Dermis microvascular lymphatic vessel endothelial cell (primary cell): ENCODE measurements at places on chromosomes 11 and 22.

- no peak for DNase-seq
Observed at GRCh38 chr11:68002938-68003845, 705 bp downstream of the UNC93B1 start.

- peak; percentile 69 for DNase-seq
Observed at GRCh38 chr11:36487619-36488018, 22.5 kb downstream of the TRAF6 start.

DNA sequence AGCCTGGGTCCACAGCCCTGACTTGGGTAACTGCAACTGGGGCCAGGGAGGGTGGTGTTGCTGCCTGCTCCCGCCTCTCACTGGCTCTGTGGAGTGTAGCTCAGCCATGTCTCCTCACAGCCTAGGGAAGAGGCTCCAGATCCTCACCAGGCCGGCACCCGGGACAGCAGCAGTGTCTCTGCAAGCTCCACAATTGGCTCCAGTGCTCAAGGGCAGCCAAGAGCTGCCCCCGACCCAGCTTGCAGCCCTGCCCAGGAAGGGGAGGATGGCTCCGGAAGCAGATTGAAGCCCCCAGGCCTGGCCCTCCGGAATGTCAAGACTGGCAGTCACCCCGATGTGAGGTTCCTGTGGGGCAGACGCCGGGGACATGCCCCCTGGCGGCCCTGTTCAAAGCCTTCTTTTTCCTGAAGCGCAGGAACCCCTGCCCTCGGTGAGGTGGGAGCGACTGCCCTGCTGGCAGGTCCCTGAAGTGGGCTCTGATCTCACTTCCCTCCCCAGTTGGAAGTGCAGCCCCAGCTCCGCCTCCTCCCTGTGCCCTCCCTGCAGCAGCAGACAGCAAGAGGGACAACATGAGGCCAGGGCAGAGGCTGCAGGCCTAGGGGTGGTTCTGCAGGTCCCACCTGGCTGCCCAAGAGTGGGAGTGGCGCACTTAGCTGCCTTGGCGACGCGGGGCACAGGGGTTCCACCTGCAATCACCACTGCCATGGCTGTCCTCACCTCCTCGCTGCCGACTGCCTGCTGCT lies 816.2 kb upstream of the LUZP2 start:
- no peak for DNase-seq

DNA sequence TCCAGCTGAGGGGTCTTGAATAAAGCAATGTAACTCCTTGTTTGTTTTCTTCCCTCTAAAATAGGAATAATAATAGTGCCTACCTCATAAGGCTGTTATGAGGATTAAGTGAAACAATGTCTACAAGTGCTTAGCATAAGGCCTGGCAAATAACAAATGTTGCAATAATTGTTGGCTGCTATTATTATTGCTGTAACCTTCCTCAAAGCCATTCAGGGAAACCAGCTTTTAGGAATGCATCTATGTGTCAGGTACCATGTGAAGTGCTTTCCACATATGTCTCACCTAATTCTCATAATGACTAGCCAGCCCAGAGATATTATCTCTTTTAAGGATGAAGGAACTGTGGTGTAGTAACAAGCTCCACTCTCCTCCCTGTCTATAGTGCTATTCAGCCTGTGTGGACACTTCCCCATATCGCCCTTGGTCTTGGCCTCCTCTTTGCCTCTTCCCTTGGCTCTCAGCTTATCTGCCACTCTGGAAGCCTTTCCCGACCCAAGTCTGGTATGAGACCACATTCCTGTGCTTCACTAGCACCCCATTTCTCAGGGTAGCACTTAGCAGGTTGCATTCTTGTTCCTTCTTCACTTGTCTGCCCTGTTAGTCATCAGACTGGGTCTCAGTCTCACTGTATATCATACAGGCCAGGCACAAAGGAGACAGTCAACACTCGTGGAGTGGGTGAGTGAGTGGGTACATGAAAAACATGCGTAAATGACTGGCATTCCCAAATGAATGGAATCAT lies 23.8 kb downstream of the CSNK2A3 start:
- DNase-seq: no peak

GRCh38 chr11:12090761-12091258 lies 19.6 kb upstream of the MICAL2 start:
- DNase-seq: no peak

- peak; percentile 53 for DNase-seq
Observed at GRCh38 chr11:78801161-78801884, 226.7 kb upstream of the NARS2 start.

GRCh38 chr22:20424932-20425565 lies 12.6 kb downstream of the SCARF2 start:
- DNase-seq: peak; percentile 29

DNA sequence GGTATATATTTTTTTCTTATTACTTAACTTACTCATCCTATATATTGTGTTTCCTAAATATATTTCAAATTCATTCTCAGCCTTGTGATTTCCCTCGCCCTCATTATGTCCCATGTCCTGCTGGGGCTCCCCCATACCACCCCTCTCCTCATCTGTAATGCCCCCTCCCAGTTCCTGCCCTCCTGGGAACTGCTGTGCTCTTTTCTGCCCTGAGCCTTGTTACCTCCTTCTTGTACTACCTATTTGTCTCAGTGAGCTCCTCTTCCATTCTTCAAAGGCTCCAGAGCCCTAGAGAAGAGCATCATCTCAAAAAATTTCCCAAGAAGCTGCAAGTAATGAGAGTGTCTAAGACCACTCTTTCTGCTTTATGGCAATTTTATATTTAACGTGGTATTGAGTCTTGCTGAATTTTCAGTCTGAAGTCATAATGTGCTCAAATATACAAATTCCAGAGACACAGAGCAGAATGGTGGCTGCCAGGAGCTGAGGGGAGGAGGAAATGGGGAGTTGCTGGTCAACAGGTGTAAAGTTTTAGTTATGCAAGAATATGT lies 66.5 kb upstream of the TOP3B start:
- no peak for DNase-seq

GRCh38 chr11:73659961-73660360 lies 13.6 kb downstream of the PLEKHB1 start:
- no peak for DNase-seq
